ENCODE measurements at places on chromosomes 5 and 9. TPM values are rescaled to one million over a fixed set of nuclear protein-coding genes. Genes with fewer than 3 reads are reported as not detected.

The FLT4 gene
- 0.46 TPM for total RNA-seq

The ZNG1E gene
- total RNA-seq = 37.6 TPM

The ZNF300 gene
- 7.4 TPM for total RNA-seq

The TOR2A gene
- total RNA-seq = 1.8 TPM

The CATSPER3 gene
- not detected for total RNA-seq

The FBP2 gene
- not detected for total RNA-seq

The AFAP1L1 gene
- total RNA-seq = 3.4 TPM

The HAVCR2 gene
- not detected for total RNA-seq

The FOXD4L3 gene
- not detected for total RNA-seq

The SPINK6 gene
- not detected for total RNA-seq

The PHF24 gene
- total RNA-seq = 0.30 TPM

The GRM6 gene
- total RNA-seq = not detected

The LHX6 gene
- total RNA-seq = not detected

The LAMC3 gene
- total RNA-seq = under 0.01 TPM

The SPAG8 gene
- total RNA-seq = 0.55 TPM

The LMBRD2 gene
- 40.1 TPM for total RNA-seq

The CCL27 gene
- 0.59 TPM for total RNA-seq

The NR5A1 gene
- total RNA-seq = not detected

The ADAM19 gene
- total RNA-seq = 150 TPM

The OR1N1 gene
- total RNA-seq = not detected

The GPRIN1 gene
- total RNA-seq = 7.3 TPM

The PDCD1LG2 gene
- total RNA-seq = 8.3 TPM

The SNAPC4 gene
- 13.1 TPM for total RNA-seq

The SLCO6A1 gene
- total RNA-seq = not detected

The SMIM15 gene
- total RNA-seq = 102 TPM

The ACOT12 gene
- not detected for total RNA-seq

The PARP8 gene
- 20.7 TPM for total RNA-seq

The C5orf58 gene
- not detected for total RNA-seq

The PDZD2 gene
- total RNA-seq = under 0.01 TPM

The TMEM167A gene
- 124 TPM for total RNA-seq

The PCDHAC1 gene
- 0.09 TPM for total RNA-seq

The CORO2A gene
- 0.30 TPM for total RNA-seq

The GPR151 gene
- not detected for total RNA-seq

The MCC gene
- 95.9 TPM for total RNA-seq

The SLC45A2 gene
- not detected for total RNA-seq

The PRRX2 gene
- total RNA-seq = 0.59 TPM

The PRLR gene
- 0.89 TPM for total RNA-seq

The PLAC8L1 gene
- total RNA-seq = 0.59 TPM

The IRGM gene
- not detected for total RNA-seq

The PCDHA4 gene
- 0.89 TPM for total RNA-seq

The C9 gene
- total RNA-seq = 0.46 TPM

The HSD17B4 gene
- total RNA-seq = 255 TPM

The PCDHGB1 gene
- 3.3 TPM for total RNA-seq

The ACER2 gene
- 3.6 TPM for total RNA-seq

The CCDC171 gene
- 2.4 TPM for total RNA-seq

Measured in smooth muscle cell of the umbilical artery (primary cell).